ENCODE measurements at places on chromosomes 5 and 9.

GRCh38 chr9:127369428-127369827 is 27.5 kb upstream of the SLC2A8 start:
- DNase-seq: no peak

- DNase-seq: no peak
These were observed 26.4 kb downstream of the TNPO1 start for GRCh38 chr5:72842816-72843215.

DNA sequence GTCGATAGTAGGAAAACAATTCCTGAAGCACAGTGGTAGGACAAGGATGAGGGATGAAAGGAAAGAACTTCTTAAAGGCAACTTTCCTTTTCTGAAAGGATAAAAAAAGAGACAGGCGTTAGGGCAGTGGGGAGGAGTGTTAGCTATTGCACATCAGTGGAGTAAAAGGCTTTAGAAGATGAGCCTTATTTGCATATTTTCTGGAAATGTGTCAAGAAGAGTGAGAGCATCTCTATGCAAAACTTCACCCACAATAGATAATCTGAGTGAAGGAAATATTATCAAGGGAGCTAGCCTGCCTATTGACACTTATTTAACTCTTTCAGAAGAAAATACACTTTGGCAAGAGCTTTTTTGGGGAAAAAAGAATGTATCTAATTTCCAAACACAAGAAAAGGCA is 151.6 kb downstream of the MACIR start:
- DNase-seq: no peak

DNA sequence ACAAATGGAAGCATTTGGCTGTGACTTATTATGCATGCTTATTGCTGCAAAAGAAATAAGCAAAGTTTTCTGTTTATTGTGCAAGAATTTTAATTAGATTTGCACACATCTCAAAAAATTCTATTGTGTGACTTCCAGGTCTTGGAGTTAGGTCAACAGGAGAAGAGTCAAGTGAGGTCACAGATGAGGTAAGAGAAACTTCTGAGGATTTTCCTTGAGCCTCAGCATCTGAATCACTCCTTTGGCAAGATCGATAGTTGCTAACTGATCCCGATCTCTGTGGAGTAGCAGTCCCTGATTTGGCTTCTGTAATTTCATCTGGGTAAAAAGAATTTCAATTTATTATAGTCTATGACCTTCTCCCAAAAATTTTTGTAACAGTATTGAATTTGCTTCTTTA is 6.9 kb upstream of the TTC33 start:
- no peak for DNase-seq

GRCh38 chr5:81749561-81750307 is 1.2 kb downstream of the SSBP2 start:
- no peak for DNase-seq

Measured in stimulated activated CD8-positive, alpha-beta memory T cell treated with anti-CD3 and anti-CD28 coated beads, Interleukin-7, amount 100 ng/mL, for 24 hours (primary cell).